Liver (tissue), 10 donors: ENCODE measurements at places on chromosomes 16 and 17. TPM values are rescaled to one million over a fixed set of nuclear protein-coding genes. Genes with fewer than 3 reads are reported as not detected.

MRM3 gene
- 8.5 TPM for total RNA-seq

C16orf89 gene
- total RNA-seq = not detected

MYH8 gene
- not detected for total RNA-seq

TMEM238L gene
- 4.2 TPM for total RNA-seq

GAST gene
- total RNA-seq = not detected

TAC4 gene
- total RNA-seq = not detected

CAPNS2 gene
- 0.42 TPM for total RNA-seq

KCNJ2 gene
- total RNA-seq = 2.3 TPM

DNA sequence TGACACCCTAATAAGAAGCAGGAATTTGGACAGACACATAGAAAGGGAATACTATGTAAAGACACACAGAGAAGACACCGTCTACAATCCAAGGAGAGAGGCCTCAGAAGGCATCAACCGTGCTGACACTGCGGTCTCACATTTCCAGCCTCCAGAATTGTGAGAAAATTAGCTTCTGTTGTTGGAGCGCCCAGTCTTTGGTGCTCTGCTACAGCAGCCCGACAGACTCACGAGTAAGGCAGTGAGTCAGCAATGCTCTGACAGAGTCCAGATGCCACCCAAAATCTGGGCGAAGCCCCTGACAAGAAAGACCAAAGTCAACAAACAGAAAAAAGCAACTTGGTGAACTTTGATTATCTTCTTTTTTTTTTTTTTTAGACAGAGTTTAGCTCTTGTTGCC is 32.5 kb upstream of the RAI1 start:
- no peak overlapping the region for H3K27ac ChIP-seq
- no peak for DNase-seq
- H3K4me1 ChIP-seq = no peaks in the 10 kb centered on the region
- no peaks in the 10 kb centered on the region for H3K36me3 ChIP-seq

DNA sequence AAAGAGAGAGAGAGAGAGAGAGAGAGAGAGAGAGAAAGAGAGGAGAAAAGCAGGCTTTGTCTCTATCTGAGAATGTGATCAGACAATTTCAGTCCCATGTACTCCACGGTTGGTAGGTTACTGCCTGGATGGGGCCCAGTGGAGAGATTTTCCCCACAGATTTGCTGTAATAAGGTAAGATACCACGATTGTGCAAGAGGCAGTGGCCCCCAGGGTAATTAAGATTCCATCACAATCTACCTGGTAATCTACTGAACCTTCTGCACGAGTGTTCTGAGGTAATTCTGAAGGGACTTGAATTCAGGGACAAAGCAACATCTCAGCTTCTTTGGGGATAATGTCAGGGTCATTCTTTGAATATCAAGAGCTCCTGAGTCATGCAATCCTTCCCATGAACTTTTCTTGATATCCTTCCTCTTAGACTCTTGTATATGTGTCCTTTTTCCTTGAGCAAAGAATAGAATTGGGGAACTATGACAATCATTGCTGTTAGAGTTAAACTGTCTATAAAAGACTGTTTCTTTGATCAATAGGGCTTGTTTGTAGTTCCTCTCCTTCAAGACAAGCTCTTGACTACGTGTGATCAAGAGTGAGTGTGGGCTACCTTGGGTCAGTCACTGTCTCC is 306.6 kb downstream of the MAF start:
- no peak for DNase-seq
- H3K36me3 ChIP-seq = no peaks in the 10 kb centered on the region
- H3K27me3 ChIP-seq = no peaks in the 10 kb centered on the region

GRCh38 chr16:26371349-26371869 is 679.6 kb downstream of the HS3ST4 start:
- DNase-seq = no peak
- no peaks in the 10 kb centered on the region for H3K36me3 ChIP-seq

DNA sequence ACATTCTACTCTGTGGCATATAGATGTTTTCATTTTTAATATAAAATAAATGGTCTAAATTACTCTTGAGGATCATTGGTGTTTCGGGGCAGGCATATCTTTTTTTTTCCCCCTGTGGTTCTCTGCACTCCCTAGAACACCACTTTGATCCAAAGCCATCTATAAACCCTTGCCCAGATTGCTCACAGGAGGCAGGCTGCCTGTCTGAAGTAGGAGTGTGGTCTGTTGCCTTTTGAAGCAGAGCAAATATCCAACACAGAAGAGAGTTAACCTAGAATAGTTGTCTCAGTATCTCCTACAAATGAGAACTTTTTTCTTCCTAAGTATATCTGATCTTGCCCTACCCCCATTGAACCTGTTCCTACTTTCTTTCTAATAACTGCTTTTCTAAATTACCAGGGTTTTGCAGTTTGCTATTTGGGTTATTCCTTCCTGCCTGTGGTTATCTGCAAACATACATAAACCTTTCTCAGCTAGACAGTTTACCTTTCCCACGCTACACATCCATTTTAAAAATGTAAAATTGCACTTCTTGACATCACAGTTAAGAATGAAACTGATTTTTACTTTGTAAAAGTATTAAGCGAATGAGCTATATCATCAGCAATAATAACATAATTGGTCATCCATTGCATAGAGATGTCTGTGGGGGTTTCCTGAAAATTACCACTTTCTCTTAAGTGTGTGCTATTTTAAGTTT is 4.7 kb upstream of the CMTM1 start:
- DNase-seq = no peak
- H3K27me3 ChIP-seq = no peaks in the 10 kb centered on the region
- no peak overlapping the region for H3K4me3 ChIP-seq
- H3K27ac ChIP-seq = no peak overlapping the region
- H3K4me1 ChIP-seq = peaks cover 1% of the 10 kb centered on the region

DNA sequence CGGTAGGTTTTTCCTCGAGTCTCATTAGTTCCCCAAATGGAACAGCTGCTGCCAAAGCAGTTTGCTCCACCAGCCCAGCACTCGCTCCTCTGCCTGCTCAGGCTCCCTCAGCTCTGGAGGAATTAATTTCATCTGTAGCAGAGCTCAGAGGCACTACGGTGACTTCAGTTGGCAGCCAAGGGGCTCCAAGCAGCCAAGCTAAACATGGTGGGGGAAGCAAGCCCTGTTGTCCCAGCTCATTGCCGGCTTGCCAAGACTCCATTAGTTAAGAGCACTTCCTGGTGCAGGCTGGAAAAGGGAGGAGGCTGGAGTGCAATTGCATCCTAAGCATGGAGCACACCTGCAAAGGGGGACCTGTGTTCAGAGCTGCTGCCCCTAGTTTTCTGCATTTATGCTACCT is 78.7 kb upstream of the GPRC5B start:
- DNase-seq = no peak
- H3K27ac ChIP-seq = no peak overlapping the region
- H3K36me3 ChIP-seq = no peaks in the 10 kb centered on the region
- no peak overlapping the region for H3K4me3 ChIP-seq
- H3K4me1 ChIP-seq = no peaks in the 10 kb centered on the region

- DNase-seq = no peak
- no peak overlapping the region for H3K27ac ChIP-seq
- H3K36me3 ChIP-seq = no peaks in the 10 kb centered on the region
- H3K4me3 ChIP-seq = no peak overlapping the region
- H3K27me3 ChIP-seq = no peaks in the 10 kb centered on the region
- H3K4me1 ChIP-seq = no peaks in the 10 kb centered on the region
Observed at GRCh38 chr17:69207151-69207550, 21.5 kb downstream of the ABCA10 start.

- H3K4me3 ChIP-seq = no peak overlapping the region
- H3K27ac ChIP-seq = no peak overlapping the region
- peaks cover 65% of the 10 kb centered on the region for H3K36me3 ChIP-seq
- H3K27me3 ChIP-seq = no peaks in the 10 kb centered on the region
- DNase-seq = no peak
Observed at GRCh38 chr17:57121308-57122042, 36.4 kb downstream of the AKAP1 start.

- H3K4me3 ChIP-seq = no peak overlapping the region
- H3K36me3 ChIP-seq = no peaks in the 10 kb centered on the region
- H3K4me1 ChIP-seq = no peaks in the 10 kb centered on the region
- peaks cover 2% of the 10 kb centered on the region for H3K27me3 ChIP-seq
- H3K27ac ChIP-seq = no peak overlapping the region
- DNase-seq = no peak
Observed at GRCh38 chr16:24471561-24472350, 67.6 kb upstream of the RBBP6 start.

DNA sequence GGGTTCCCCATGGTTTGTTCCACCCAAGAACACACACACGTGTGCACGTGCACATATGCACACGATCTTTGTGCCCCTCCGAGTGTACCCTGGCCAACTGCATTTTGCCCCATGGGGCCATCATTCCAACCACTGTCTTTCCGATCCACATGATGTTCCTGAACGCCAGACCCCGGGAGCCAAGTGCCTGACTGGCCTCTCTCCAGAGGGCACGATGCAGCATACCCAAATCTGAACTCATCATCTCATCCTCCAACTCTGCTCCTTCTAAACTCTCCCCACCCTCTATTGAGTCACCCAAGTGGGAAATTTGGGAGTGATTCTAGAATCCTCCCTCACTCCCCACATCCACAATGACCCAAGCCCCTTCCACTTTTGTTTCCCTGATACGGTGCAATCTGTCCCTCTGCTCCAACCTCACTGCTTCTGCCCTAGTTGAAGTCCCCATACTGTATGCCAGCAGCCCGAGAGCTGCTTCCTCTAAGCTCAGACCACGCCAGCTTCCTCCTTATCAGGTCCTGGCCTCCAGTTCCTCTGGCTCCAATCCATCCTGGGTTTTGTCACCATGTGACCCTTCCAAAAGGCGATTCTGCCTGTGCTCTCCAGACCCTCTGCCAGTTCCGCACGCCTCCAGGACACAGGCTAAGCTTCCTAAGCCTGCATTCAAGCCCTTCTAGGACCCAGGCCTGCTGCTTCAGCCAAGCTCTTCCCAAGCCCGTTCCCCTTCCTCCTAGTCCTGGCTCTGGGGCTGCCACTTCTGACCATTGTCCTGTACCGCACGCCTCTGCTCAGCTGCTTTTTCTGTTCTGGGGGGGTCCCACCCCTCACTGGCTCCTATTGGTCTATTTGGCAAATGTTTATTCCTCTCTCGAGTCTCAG is 10.1 kb upstream of the TMEM208 start:
- no peaks in the 10 kb centered on the region for H3K27me3 ChIP-seq
- DNase-seq = no peak
- no peak overlapping the region for H3K4me3 ChIP-seq
- peaks cover 17% of the 10 kb centered on the region for H3K4me1 ChIP-seq
- no peaks in the 10 kb centered on the region for H3K36me3 ChIP-seq

DNA sequence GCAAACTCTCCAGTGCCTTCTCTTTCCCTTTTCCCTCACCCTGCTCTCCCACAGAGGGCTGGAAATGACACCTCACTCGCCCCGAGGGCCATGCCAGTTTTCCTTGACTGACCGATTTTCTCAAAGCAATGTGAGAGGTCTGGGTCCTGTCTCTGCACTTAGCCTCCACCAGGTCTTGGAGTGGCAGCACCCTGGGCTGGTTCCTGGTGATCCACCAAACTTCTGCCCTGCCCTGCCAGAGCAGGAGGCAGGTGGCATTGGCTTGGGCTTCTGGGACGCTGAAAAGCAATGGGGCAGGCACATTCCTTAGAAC is 97.5 kb downstream of the RAB11FIP4 start:
- H3K27ac ChIP-seq = peak overlapping the region; percentile 56
- H3K4me3 ChIP-seq = peak overlapping the region; percentile 15
- peaks cover 54% of the 10 kb centered on the region for H3K4me1 ChIP-seq
- no peak for DNase-seq
- H3K36me3 ChIP-seq = no peaks in the 10 kb centered on the region

DNA sequence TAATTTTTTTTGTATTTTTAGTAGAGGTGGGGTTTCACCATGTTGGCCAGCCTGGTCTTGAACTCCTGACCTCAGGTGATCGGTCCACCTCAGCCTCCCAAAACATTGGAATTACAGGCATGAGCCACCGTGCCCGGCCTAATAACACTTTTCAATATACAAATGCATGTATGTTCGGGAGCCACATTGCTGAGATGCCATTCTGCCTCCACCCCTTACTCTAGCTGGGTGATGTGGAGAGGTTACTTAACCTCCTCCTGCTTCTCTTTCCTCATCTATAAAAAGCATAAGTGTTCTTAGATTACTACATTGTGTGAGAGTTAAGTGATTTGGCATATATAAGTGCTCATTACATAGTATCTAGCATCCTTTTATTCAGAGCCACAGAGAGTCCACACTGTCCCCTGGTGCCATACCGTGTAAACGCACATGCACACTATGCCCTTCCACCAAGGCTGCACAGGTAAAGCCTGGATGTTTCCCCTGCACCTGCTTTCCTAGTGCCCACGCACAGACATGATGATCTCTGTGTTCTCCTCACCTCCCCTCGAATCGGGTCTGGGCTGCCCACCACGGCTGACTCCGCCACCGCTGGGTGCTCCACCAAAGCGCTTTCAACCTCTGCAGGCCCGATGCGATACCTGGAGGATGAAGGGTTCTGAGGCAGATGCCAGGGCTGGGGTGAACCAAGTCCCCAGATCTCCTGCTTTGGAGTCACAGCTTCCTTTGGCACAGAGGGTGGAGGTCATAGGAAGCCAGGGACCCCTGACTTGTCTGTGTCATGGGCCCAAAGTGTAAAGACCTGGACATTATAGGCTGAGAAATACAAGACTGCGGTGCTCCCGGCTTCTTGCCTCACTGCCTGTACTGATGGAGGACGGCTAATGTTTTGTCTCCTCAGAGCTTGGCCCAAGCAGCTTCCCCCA is 49.0 kb upstream of the ACSM2B start:
- H3K27ac ChIP-seq = no peak overlapping the region
- DNase-seq = no peak
- no peaks in the 10 kb centered on the region for H3K36me3 ChIP-seq

- no peaks in the 10 kb centered on the region for H3K27me3 ChIP-seq
- H3K36me3 ChIP-seq = peaks cover 68% of the 10 kb centered on the region
- no peak for DNase-seq
- H3K4me3 ChIP-seq = no peak overlapping the region
Observed at GRCh38 chr17:82248815-82249674, 20.2 kb downstream of the SLC16A3 start.

GRCh38 chr17:42422412-42422957 is 571 bp downstream of the CAVIN1 start:
- peak overlapping the region; percentile 46 for H3K4me3 ChIP-seq
- DNase-seq = no peak
- peaks cover 11% of the 10 kb centered on the region for H3K4me1 ChIP-seq
- no peaks in the 10 kb centered on the region for H3K36me3 ChIP-seq
- H3K27ac ChIP-seq = peak overlapping the region; percentile 74

DNA sequence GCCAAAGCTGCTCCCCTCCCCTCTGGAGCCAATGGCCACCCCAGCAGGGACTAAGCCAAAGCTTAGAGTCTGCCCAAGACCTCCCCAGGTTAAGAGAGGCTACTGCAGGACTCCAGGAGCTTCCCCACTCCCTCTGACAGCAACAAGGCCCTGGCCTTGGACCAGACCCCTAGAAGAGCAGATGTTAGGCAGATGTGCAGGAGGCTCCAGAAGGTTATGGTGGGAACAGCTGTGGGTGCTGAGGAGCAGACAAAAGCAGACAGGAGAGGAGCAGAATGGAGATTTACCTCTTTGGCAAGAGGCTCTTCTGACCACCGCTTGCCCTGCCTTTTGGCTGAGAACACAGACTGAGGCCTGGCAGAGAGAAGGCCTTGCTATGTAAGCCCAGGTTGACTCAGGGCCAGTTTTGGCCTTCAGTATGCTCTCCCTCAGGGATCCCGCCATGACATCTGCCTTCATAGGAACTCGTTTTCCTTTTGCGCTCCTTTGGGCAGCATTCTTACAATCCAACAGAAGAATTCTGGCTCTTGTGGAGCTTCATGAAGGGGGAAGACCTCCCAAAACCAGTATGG is 113.0 kb downstream of the RBFOX3 start:
- H3K4me3 ChIP-seq = no peak overlapping the region
- no peaks in the 10 kb centered on the region for H3K4me1 ChIP-seq
- no peaks in the 10 kb centered on the region for H3K27me3 ChIP-seq
- DNase-seq = no peak

- H3K27ac ChIP-seq = no peak overlapping the region
- no peaks in the 10 kb centered on the region for H3K27me3 ChIP-seq
- H3K4me1 ChIP-seq = no peaks in the 10 kb centered on the region
- H3K36me3 ChIP-seq = peaks cover 52% of the 10 kb centered on the region
Observed at GRCh38 chr16:89981414-89981813, 32.9 kb downstream of the DEF8 start.
